ENCODE measurements at places on chromosomes 5 and 9. TPM values are rescaled to one million over a fixed set of nuclear protein-coding genes. Genes with fewer than 3 reads are reported as not detected.

DNA sequence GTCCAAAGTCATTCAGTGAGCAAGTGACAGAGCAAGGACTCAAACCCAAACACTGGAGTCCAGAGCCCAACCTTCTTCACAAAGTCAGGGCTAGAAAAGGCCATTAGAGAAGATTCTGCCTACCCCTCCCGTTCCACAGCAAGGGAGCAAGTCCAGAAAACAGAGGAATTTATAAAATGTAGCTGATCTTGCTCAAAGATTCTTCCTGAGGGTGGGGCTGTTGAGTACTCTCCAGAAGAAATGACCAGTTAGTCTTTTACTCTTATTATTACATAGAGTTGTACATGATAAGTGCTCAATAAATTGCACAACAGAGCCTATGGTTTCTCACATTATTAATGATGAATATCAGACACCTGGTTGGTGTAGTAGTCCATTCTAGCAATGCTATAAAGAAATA is 39.3 kb upstream of the HMHB1 start:
- no peak for DNase-seq

Gene CHSY3
- 51.3 TPM for total RNA-seq

Gene PCAT7
- not detected for total RNA-seq

- no peak for DNase-seq
Observed at GRCh38 chr5:125293223-125293622, 546.8 kb upstream of the ZNF608 start.

DNA sequence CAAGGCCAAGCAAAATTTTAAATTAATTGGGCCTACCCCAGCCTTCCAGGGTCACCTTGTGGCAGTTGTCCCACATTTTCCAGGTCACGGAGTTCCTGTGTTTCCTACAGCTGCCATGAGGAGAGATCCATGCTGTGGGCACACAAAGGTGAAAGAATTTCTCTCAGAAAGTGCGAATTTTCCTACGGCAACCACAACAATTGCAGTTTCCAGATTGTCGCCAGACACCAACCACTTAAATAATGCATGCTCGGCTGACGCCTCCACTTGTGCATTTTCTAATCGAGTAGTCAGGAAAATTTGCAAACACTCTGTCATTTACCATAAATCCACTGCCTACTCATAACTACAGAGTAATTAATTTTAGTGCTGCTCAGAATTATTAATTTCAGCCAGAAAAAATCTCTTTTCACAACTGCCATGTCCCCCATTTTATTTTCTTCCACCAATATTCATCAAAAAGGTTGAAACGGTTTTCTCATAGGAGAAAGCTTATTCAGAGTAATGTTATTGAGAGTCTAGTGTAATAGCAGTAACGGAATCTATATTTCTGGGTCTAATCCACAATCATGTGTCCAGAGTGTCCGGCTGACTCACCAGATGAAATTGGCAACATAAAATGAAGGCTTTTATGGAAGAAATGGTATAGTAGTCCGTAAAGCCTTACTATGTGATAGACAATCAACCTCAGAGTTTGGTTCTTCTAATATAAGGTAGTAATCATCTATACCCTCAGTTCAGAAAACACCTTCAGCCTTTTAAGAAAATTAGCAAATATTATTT is 389.8 kb downstream of the NR2F1-AS1 start:
- DNase-seq = no peak

Gene WDR31
- total RNA-seq = 0.21 TPM

- DNase-seq = no peak
Observed at GRCh38 chr9:137740312-137740711, 121.5 kb downstream of the EHMT1 start.

Gene ENTPD2
- not detected for total RNA-seq

Gene DOLPP1
- 41.7 TPM for total RNA-seq

Gene IL3
- total RNA-seq = not detected

- no peak for DNase-seq
Observed at GRCh38 chr5:109335114-109335513, 74.7 kb downstream of the PJA2 start.

GRCh38 chr5:31889001-31889561 is 250.2 kb downstream of the PDZD2 start:
- DNase-seq = no peak

DNA sequence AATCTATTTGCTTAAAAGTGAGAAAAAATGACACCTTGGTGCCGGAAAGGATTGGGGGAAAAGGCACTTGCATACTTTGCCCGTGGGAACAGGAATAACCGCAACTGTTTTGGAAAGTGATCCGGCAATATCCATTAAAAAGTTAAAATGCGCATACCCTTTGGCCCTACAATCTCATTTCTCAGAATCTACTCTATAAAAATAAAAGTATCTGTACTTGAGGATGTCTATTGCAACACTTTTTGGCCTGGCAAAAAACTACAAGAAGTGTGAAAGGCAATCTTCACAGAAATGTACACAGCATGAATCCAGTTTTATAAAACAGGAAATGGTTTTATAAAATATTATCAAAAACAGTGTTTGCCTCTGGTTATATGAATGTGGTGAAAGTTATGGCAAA is 58.3 kb upstream of the NFIL3 start:
- no peak for DNase-seq

Gene NPDC1
- 579 TPM for total RNA-seq

DNA sequence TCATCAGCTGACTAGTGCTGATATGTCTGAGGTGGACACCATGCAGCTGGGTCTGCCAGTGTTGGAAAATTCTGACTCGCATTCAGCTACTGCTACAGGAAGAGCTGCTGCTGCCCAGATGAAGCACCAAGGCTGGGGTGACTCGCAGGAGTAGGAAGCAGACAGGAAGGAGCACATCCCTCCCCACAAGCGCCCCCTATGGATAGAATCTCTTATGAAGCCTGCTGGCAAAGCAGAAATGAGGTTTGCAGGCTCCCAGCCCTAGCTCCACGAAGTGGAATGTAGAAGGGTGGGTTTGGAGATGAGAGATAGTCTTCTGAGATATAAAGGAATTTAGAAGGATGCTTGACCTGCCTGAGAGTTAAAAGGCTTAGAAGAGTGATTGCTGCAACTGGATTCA is 443.0 kb downstream of the ACTL7B start:
- no peak for DNase-seq

Gene MZB1
- total RNA-seq = 8.0 TPM

DNA sequence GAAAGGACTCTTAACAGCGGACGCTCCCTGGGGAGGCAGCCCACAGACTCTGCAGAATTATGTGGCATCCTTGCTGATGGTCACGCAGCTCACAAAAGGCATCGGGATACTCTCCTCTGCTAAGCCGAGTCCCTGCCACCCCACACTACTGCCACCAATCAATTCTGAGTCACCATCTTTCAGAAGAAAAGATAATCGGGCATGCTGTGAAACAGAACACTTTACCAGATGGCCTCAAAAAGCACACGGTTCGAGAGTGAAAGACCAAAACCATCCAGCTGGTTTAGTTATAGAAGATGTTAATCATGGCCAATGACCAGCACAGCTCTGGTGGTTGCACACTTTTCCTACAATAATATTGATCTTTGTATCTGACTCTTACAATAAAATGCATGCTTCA is 136.3 kb downstream of the MYO10 start:
- DNase-seq = no peak

DNA sequence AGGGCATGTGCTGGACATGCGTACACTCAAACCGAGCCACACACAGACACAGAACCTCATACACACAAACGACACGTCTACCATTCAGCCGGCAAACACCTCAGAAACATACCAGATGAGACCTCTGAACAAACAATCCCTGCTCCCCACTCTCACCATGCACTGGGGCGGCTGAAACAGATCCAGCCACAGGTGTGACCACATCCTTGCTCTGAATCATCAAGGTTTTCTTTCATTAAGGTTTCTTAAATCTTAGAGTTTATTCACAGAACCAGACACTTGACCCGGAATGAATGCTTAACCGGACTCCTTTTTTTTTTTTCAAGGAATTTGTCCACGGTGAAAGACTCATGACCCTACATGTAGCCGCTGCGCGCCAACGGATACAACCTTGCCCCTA is 26.2 kb downstream of the TERT start:
- no peak for DNase-seq

DNA sequence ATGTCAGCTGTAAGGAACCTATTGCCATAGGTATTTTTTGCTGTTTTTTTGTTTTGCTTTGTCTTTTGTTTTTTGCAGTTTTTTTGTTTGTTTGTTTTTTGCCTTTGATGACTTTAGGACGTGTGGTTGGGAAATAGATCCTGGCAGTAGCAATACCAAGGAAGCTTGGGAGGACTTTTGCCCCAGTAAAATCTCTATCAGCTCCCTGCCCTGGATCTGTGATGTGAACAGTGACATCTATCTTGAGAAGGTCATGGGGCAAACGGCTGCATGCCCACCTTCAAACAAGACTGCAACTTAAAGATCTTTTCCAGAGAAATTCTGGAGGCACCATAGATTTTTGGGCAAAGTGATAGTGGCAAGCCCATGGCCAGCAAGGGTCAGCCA is 5.4 kb upstream of the ADRA1B start:
- DNase-seq = no peak

- DNase-seq = no peak
Observed at GRCh38 chr9:106891286-106891685, 28.3 kb downstream of the ZNF462 start.

- DNase-seq = no peak
Observed at GRCh38 chr9:133809335-133809734, 71.2 kb upstream of the SARDH start.

- no peak for DNase-seq
Observed at GRCh38 chr5:39501397-39501796, 76.6 kb upstream of the DAB2 start.

- no peak for DNase-seq
Observed at GRCh38 chr9:136693490-136694162, 6.4 kb upstream of the AGPAT2 start.

Gene RNF208
- total RNA-seq = 6.7 TPM

DNA sequence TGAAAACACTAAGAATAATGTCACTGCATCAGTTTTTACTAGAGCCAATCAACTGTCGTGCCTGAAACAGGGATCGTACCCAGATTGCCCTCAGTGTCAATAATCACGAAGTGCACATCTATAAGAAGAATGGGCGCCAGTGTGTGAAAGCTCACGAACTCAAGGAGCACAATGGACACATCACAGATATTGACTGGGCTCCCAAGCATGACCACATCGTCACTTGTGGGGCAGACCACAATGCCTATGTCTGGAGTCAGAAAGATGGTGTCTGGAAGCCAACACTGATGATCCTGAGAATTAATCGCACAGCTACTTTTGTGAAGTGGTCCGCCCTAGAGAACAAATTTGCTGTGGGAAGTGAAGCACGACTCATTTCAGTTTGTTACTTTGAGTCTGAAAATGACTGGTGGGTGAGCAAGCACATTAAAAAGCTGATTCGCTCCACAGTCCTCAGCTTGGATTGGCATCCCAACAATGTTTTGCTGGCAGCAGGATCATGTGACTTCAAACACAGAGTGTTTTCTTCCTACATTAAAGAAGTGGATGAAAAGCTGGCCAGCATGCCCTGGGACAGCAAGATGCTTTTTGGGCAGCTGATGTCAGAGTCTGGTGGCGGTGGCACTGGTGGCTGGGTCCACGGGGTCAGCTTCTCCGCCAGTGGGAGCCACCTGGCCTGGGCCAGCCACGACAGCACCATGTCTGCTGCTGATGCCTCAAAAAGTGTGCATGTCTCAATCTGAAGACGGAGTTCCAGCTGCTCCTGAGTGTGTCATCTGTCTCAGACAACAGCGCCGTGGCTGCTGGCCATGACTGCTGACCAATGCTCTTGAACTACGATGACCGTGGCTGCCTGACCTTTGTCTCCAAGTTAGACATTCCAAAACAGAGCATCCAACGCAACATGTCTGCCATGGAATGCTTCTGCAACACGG is 32.2 kb downstream of the NSA2 start:
- no peak for DNase-seq
